ENCODE measurements at places on chromosomes 1 and 21.

GRCh38 chr21:28961927-28962326 is 30.8 kb downstream of the LTN1 start:
- no peak for DNase-seq

GRCh38 chr1:119467219-119467618 is 39.8 kb upstream of the HSD3B1 start:
- no peak for DNase-seq

GRCh38 chr1:204344665-204345355 is 14.9 kb downstream of the PLEKHA6 start:
- no peak for DNase-seq

DNA sequence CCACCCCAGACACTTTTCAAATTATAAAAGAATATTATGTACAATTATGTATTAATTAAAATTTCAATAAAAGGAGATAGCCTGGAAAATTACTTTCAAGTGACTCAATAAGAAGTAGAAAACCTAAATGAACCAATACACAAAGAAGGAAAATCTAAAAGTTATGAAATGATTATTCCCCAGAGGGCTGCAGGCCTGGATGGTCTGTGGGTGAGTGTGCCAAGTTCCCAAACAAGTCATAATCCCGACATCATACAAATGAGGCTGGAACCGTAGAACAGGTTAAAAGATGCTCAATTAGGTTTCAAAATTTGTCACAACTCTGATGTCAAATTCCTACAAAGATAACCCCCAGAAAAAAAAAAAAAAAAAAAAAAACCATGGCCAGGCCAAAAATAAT is 12.7 kb downstream of the SPATC1L start:
- no peak for DNase-seq

GRCh38 chr1:88783145-88783544 is 99.1 kb downstream of the PKN2 start:
- no peak for DNase-seq

- DNase-seq = no peak
Measured at GRCh38 chr1:206112600-206113301, 4.4 kb downstream of the AVPR1B start.

- no peak for DNase-seq
Measured at GRCh38 chr1:182087304-182087703, 25.8 kb upstream of the ZNF648 start.
